AG08395 (cell line): ENCODE measurements at places on chromosomes 5 and 9.
A peak's percentile ranks its signal among the peaks of the same experiment; 100 is the strongest.

DNA sequence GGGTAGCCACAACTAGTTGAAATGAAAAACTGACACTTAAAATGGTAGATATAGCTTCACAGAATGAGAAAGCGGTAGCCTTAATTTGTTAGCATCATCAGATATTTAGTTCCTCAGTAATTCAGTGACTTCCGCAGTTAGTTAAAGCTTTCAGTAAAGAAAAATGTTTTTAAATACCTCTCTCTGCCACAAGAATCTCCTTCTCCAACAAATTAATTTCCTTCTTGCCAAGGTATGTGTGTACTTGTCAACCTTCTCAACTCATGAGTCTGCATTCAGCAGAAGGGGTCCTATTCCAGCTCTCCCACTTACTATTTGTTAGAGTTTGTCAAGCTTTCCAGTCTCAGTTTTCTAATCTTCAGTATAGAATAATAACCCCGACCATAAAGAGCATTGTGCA lies 26.3 kb upstream of the ERAP1 start:
- no peak for DNase-seq

- DNase-seq: no peak
These were observed 3.1 kb downstream of the ANGPTL2 start for GRCh38 chr9:127119320-127119709.

GRCh38 chr9:72271613-72272478 lies 93.2 kb downstream of the ZFAND5 start:
- DNase-seq: peak; percentile 70

DNA sequence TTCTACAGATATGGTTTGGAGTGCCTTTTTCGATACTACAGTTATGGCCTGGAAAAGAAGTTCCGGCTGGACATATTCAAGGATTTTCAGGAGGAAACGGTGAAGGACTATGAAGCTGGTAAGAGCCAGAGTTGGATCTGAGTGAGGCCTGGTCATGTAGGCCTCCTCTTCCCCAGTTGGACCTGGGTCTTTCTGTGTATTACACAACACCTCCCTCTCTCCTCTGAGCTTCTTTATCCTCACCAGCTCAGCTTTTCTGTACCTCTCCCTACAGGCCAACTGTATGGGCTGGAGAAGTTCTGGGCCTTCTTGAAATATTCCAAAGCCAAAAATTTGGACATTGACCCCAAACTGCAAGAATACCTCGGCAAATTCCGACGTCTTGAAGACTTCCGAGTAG lies 39.2 kb downstream of the FAXDC2 start:
- DNase-seq: no peak

GRCh38 chr5:52943285-52943684 lies 45.9 kb upstream of the ITGA2 start:
- DNase-seq: no peak

DNA sequence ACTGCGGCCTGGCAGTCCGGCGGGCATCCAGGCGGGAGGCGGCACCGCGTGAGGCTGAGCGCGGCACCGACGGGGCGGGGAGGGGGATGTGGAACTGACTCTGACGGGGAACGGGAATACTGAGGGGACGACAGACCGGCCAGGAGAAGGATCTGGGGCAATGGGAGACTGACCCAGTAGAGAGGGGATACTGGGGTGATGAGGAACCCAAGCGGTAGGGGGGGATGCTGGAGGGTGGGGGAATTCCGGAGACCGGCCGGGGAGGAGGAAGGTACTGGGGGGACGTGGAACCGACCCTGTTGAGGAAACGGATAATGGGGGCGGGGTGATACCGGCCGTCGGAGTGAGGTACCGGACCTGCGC lies 423 bp downstream of the IPPK start:
- DNase-seq: peak; percentile 45

DNA sequence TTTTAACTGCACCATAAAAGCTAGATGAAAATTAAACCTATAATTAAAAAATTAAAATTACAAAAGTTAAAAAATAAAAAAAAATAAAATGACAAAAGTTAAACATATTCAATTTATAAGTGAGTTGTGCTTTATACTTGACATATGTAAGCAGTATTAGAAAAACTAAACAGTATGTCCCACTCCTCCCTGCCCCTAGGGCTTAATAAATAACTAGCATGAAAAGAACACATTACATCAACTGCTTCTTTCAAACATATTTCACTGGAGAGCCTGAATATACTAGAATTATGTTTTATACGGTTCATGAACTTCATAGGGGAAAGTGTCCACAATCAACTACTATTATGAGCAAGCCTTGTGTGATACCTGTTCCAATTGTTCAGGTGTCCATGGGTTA lies 47.6 kb downstream of the ECPAS start:
- no peak for DNase-seq

DNA sequence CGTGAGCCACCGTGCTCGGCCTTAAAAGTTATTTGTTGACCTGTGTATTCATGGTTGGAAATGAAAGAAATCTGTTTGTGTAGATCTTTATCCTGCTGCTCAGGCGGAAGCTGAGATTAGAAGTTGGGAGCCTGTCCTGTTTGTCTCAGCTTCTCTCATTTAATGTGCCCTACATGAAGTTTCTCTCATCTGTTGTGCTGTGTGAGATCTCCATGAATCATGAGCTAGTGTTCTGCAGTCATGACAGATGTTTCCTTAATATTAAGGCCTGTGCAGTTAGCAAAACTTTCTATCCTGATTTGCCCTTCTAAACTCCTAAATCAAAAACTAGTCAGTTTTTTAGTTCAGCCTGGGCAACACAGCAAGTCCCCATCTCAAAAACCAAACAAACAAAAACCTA lies 59.5 kb downstream of the FAM78A start:
- DNase-seq: no peak

DNA sequence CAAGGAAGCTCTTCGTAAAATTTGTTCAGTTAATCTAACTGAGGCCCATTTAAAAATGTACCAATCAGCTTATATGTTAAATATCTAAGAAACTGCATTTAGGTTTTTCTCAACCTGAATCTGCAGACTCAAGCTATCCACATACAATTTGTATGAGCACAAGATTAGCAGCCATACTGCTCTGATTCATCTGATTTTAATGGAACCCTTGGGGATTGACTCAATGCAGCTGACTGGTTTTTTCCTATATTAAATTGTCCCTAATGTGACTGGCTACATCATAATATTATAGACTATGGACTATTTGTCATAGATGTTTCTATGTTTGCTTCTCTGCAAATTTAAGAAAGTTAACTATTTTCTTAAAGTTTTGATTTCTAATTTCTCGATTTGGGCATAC lies 451.0 kb upstream of the TUSC1 start:
- peak; percentile 14 for DNase-seq

GRCh38 chr5:139654464-139654863 lies 6.3 kb downstream of the CXXC5 start:
- DNase-seq: no peak

DNA sequence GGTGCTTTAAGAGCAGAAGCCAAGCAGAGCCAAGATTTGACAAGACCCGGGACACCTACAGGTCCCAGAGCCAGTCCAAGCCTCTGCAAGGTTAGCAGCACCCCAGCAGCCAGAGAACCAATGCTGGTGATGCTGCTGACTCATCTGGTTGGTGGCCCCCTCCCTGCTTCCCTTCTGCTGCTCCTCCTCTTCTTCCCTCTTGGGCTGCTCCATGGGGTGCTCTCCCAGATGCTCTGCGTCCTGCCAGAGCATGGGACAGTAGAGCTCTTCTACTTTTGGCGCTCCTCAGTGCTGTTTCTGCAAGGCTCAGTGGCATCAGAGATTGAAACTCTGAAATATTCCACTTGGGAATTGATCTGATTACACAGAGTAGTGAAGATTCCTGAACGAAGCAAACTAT lies 76.1 kb upstream of the SAP30L start:
- no peak for DNase-seq

GRCh38 chr9:101498323-101498722 lies 35.3 kb upstream of the RNF20 start:
- no peak for DNase-seq

DNA sequence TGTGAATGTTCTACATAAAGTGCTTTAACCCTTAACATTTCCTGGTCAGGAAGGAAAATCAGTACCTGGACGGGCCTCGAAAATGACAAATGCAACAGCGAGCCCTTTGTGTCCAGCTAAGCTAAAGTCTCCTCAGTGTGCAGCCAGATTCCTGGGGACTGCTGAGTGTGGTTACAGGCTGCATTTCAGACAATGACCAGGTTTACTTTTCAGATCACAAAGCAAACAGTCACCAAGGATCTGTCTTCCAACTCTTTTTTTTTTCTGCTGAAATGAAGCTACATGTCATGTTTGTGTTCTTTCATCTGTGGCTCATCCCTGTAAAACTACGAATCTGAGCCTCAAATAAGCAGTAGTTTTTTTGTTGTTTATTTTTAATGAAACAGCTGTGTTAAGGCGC lies 20.8 kb downstream of the SLC46A2 start:
- no peak for DNase-seq

DNA sequence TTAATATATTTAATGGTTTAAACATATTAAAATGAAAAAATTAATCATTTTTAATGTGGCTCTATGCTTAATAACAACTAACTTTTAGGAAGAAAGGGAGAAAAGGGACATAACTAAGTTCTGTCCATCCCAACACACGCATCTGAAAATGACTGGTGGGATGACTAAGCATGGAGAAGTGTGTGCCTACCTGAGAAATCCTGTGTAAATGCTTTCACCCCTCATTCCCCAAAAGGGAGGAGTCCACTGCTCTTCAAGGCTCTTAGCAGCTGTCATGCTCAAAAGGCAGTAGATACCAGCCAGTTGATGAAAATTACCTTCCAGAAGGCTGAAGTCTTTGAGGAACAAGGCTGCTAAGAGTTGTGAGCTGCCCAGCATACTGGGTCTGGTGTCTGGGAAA lies 130.9 kb downstream of the NFIB start:
- no peak for DNase-seq

GRCh38 chr5:87951661-87952060 lies 317.0 kb downstream of the TMEM161B start:
- no peak for DNase-seq

GRCh38 chr5:11719888-11720481 lies 184.3 kb downstream of the CTNND2 start:
- no peak for DNase-seq

- DNase-seq: peak; percentile 70
These were observed 207.8 kb downstream of the SEMA5A start for GRCh38 chr5:9337928-9338595.

- DNase-seq: no peak
These were observed 26.6 kb downstream of the DUSP1 start for GRCh38 chr5:172744123-172745104.

DNA sequence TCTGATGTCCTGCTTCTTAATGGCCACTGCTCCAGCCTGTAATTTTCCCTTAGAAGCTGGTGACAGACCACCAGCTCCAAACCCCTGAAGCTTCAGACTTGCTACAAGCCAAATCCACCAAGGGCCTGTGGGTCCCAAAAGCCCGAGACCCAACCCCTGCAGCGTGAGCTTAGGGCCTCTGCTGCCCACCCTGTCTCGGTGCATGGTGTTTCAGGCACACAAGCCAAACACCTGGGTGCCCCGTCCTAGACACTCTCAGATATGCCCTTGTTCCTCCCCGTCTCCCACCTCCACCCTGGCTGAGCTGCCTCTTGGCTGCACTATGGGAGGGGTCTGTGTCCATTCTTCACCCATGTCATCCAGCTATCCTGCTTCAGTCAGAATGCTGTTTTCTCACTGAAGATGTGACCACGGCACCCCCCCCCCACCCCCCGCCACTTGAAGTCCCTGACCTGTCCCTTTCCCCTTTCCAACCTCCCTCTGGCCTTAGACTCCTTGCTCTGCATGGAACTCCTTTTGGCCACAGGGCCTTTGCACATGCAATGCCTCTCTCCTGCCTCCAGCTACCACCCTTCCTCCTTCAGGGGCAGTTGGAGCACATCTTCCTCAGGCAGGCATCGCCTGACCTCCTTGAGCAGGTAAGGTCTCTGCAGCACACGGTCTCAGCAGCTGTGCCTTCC lies 55.8 kb downstream of the ZNF354C start:
- no peak for DNase-seq

DNA sequence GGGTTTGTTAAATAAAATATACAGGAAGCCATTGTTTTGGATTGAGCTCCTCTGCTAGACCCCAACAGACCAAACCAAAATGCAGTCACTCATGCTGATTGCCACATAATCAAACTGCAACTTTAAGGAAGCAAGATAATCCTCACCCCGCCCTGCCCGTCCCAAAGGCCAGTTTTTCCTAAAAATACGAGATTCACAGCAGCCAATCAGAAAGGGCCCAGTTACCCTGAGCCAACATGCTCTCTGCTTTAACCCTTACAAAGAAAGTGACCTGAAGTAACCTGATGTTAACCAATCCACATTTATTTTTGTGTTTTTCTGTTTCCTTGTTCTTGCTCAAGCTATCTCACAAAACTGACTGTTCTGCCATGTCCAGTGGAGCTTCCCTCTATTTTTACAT lies 21.5 kb upstream of the RNF20 start:
- DNase-seq: no peak

DNA sequence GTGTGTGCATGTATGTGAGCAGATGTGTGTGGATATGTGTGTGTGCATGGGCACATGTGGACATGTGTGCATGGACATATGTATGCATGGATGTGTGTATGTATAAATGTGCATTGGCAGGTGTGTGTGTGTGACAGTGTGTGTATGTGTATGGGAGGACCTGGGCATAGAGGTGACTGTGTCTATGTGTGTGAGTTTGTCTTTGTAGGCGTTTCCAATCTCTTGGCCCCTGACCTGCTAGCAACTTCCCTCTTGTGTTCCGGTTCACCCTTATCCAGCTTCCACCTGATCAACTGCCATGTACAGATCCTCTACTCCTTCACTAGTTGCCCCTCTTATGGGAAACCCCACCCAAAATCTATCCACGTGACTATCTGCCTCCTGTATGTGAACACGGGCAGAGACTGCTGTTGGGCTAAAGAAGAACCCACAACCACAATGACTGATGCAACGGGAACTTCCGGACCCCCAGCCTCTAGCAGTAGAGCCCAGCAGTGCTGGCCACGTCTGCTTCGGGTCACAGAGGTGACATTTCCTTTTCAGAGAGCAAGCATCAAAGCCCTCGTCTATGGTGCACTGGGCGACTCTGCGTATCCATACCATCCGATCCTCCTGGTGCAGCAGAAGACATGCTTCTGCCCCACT lies 24.9 kb upstream of the GADD45G start:
- DNase-seq: no peak

- DNase-seq: no peak
These were observed 83.8 kb upstream of the FREM1 start for GRCh38 chr9:14993901-14994554.

GRCh38 chr9:137493364-137494103 lies 34.4 kb upstream of the NSMF start:
- no peak for DNase-seq

DNA sequence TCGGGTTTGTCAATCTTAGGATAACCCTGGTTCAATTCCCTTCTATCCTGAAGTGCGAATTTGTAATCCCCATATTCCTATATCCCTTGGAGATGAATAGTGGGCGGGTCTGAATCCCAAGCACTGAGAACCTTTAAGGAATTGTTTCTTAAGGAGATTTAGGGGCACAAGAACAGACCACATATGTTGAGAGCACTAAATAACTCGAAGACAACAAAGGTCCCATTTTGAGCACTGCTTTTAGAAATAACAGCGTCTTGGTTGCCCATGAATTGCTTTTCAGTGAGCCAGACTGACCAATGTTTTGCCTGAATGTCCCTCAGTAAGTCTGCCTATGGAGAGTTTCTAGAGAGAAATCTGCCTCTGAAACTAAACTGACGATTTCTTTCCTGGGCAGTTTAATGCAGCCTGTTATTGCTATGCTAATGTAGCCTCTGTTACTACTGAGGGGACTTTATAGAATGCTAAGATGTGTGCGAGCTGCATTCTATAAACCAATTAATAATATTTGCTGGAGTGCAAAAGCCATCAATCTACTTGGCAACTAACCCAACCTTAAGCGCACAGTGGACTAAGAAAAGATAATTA lies 445.0 kb upstream of the DMAC1 start:
- no peak for DNase-seq

- DNase-seq: no peak
These were observed 223.5 kb upstream of the DAB2 start for GRCh38 chr5:39648085-39648847.
